BJ (cell line): ENCODE measurements at places on chromosomes 6 and 20. TPM values are rescaled to one million over a fixed set of nuclear protein-coding genes. Genes with fewer than 3 reads are reported as not detected.
A peak's percentile ranks its signal among the peaks of the same experiment; 100 is the strongest.

Gene LY6G6C
- polyA plus RNA-seq: not detected in 2 replicates

DNA sequence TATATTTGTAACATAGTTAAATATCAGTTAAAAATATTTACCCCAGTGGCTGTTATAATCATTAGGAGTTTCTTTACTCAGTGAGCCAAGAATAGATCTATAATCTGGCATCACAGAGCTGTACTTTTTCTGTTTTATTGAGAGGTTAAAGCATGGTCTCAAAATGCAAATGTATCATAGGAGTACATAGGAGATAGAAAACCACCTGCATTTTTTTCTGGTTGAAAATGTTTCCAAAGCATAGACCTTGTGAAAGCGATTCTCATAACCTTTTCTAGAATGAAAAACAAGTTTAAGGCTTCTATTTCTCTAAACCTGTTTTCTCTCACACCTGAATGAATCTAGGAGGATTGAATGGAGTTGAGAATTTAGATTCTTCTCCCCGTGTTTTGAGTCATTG, 14.4 kb downstream of the KCNQ5 start:
- no peak for DNase-seq

- DNase-seq: no peak
These were observed 180.7 kb upstream of the PRSS16 start for GRCh38 chr6:27066802-27067201.

GRCh38 chr6:163529605-163530004, 115.1 kb downstream of the QKI start:
- DNase-seq: peak; percentile 73

Gene BEND3
- polyA plus RNA-seq: 0.49 and 0.60 TPM in 2 replicates

Gene NR2E1
- not detected in 2 replicates for polyA plus RNA-seq

DNA sequence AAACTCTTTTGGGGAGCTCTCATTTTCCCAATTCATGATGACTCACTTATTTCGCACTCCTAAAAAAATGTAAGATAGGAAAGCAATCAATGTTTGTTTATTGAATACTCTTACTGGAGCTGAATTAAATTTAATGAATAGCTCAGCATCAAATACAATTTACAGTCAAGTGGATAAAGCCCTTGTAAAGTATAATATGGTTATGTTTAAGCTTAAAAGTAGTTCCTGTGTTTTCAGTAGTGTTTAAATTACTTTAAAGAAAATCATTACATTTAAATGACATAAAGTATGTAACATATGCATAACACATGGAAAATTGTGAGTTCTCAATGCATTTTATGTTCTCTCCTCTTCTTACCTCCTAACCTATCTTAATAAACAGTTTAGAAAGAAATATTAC, at the start of gene OR2B3:
TSS of gene OR2B3 (minus strand) at position 101 of the 400 bp plus-strand sequence. CDS start at position 36, 65 bp downstream.
- no peak for DNase-seq

- DNase-seq: no peak
These were observed 116.9 kb downstream of the TTLL2 start for GRCh38 chr6:167441715-167442206.

DNA sequence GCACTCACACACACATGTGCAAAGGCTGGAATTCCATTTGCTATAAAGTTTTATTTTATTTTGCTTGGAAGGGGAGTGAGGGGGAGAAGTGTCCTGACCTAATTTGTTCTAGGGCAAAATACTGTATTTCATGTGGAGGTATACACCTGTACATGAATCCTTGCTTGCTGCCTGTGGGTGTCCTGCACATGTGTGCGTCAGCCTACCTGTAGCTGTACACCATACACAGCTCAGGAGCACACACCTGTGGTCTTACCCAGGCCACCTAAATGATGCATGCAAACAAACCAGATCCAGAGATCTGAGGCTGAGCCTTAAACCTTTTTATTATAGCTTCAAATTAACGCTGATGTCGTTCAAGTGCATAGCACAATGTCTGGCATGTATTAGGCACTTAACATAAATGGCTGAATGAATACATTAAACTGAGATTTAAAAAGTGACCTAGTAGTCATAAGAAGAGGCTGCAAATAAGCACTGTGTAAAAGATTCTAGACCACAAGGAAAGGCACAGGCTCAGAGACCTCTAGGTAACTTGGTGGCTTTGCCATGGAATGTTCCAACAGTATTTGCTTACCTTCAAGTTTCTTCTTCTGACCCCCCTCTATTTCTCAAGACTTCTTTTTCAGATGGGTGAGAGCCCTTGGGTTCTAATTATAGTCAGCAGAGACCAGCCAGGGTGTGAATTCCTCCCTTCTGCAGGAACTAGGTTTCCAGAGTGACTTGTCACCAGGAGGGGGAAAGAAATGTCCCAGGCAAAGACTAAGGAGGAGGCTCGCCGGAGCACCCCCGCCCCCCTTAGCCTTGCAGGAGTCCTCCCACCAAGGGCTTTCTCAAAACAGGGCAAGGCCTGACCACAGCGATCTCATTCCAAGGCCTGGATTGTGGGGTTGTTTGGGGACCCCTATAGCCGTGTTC, 13.4 kb downstream of the FOXC1 start:
- no peak for DNase-seq

Gene HLA-DMB
- polyA plus RNA-seq: not detected in 2 replicates
